ENCODE measurements at places on chromosomes 2 and 18.

DNA sequence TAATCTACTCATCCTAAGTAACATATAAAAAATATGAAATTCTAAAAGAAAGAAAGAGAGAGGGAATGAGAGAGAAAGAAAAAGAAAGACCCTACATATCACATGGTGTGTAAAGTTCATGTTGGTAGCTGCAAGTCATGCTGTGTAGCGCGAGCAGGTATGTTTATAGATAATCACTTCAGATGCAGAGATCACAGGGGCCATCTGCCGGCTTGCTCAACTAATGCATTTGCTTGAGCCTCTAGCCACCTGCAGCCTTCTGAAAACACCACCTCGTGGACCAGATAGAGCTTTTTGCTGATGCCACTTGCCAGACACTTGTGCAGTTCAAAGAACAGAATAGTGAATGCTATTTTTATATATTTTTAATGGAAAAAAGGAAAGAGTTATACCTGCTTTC, 37.6 kb downstream of the CDH7 start:
- no peak for DNase-seq

DNA sequence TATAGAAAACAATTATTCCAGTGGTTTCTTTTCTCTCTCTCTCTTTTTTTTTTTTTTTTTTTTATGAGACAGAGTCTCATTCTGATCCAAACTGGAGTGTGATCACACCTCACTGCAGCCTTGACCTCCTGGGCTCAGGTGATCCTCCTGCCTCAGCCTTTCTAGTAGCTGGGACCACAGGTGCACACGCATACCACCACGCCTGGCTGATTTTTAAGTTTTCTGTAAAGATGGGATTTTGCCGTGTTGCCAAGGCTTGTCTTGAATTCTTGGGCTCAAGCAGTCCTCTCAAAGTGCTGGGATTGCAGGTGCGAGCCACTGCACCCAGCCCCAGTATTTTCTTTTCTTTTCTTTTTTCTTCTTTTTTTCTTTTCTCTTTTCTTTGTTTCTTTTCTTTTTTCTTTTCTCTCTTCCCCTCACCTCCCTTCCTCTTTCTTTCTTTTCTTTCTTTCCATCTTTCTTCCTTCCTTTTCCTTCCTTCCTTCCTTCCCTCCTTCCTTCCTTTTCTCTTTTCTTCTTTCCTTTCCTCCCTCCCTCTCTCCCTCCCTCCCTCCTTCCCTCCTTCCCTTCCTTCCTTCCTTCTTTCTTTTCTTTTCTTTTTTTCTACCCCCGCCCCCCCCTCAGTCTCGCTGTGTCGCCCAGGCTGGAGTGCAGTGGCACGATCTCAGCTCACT, 76.9 kb downstream of the ZNF532 start:
- DNase-seq: no peak

GRCh38 chr2:144067506-144067905, 452.4 kb downstream of the ZEB2 start:
- no peak for DNase-seq

DNA sequence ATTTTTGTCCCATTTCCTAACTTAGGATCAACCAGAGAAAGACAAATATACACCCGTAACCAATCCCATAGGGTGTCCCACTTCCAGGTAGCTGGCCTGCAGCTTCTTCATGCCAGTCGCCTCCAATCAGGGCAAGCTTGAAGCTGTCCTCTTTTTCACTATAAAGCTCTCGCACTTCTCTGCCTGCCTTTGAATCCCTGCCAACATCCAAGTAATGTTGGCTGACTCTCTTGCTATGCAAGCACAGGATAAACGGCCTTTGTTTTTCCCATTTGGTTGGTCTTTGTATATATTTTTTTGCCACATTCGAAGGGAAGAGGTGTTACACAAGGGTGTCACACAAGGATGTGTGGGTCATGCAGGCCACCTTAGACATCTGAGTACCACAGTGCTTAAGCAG, 388.8 kb downstream of the CBLN2 start:
- no peak for DNase-seq

GRCh38 chr2:10452312-10452711, 4.2 kb upstream of the ODC1 start:
- DNase-seq: peak; percentile 28

DNA sequence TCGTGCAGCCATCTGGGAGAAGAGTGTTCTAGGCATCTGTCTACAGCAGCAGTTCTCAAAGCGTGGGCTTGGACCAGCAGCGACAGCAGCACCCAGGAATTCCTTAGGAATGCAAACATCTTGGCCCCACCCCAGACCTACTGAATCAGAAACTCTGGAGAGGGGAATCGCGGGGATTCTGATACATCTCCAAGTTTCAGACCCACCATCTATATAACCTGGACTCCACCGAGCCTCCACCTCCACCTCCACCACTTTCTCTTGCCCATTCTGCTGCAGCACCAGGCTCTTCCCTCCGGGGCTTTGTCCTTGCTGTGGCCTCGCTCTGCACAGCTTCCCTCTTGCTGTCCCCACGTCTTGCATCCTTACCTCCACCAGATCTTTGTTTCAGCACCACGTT, 256.4 kb downstream of the BCL2 start:
- peak; percentile 5 for DNase-seq

All from brain microvascular endothelial cell (primary cell).